ENCODE measurements at places on chromosomes 3 and 15.

GRCh38 chr3:16181361-16181760, 6.9 kb downstream of the GALNT15 start:
- DNase-seq: no peak

- DNase-seq: no peak
Measured at GRCh38 chr3:116951610-116952009, 242.0 kb downstream of the TUSC7 start.

DNA sequence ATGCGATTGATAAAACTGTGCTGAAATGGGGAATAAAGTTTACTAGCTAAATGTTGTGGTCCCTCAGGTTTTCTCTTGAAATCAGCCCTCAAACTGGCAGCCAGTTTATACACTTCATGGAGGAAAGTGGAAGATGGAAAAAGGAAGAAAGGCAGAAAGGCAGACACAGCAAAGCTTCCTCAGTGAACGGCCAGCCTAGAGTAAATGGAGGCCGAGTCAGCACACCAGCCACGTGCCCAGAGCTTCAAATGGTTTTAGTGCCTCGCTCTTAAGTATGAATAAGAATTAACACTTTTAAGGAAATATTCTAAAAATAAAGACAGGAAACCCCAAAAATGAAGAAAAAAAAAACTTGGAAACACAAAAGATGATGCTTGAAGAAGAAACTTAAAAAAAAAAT, 48.3 kb downstream of the GNB4 start:
- DNase-seq: no peak

DNA sequence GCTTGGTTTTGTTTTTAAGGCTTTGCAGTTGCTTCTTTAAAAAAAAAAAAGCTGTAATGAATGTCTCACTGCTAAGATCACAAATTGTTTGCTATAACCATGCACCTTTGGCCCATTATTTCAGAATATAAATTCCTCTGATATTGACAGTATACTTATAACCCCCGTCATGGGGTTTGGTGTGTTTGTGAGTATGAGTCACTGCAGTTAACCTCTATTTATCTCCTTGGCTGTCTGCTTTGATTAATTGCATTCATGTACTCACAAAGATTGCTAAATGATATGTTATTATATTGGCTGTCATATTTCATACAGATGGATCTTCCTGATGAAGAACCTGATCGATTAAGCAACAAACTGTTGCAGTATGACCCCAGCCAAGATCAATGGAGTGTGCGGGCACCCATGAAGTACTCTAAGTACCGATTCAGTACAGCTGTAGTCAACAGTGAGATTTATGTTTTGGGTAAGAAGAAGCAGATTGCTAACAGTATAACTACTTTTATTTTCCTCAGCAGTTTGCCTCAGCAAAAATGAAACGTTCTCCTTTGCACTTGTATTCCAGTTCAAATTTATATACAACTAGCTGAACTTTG, 14.9 kb downstream of the KBTBD12 start:
- no peak for DNase-seq

- DNase-seq: no peak
Measured at GRCh38 chr3:98994128-98994762, 92.8 kb upstream of the DCBLD2 start.

- DNase-seq: no peak
Measured at GRCh38 chr3:56357266-56357665, 111.0 kb downstream of the ERC2 start.

DNA sequence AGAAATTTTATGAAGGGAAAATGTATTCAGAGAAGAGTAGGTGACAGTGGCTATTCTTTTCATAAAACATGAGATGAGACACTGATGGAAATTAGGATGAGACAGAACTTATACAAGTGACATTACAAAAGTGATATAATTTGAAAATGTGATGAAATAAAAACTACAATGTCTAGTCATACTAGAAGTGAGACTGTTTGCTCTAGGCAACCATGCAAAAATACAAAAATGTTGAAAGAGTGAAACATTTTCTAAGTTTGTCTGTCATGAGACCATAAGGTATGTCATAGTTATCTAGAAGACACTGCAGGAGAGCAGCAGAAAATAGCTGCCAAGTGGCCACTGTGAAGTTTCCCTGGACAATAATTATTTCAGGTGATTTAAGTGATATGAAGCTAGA, 459.5 kb downstream of the DIPK2A start:
- no peak for DNase-seq

DNA sequence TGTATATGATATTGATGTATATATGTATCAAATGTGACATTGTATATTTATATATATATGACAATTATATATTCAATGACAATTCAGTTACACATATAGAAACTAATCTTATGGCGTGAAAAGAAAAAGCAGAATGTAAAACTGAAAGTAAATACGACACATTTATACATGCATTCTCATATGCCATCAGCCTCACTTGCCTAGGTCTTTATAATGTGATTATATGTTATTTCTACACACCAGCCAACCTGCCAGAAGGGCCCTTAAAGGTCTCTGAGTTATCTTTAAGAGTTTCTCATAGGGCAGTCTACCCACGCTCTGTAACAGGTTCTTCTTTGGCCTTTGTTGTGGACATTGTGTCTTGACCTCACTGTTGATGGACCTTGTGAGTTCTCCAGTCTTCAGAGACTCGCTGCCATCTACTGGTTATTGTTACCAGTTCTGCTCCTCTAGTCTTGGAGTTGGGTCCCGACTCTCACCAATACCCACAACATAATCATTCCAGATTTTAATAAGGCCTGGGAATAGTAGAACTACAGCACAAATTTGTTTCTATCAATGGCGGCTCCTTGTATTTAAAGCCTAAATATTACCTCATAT, 371.5 kb upstream of the GOLIM4 start:
- no peak for DNase-seq

GRCh38 chr3:134314588-134315285, 59.5 kb downstream of the AMOTL2 start:
- DNase-seq: no peak

DNA sequence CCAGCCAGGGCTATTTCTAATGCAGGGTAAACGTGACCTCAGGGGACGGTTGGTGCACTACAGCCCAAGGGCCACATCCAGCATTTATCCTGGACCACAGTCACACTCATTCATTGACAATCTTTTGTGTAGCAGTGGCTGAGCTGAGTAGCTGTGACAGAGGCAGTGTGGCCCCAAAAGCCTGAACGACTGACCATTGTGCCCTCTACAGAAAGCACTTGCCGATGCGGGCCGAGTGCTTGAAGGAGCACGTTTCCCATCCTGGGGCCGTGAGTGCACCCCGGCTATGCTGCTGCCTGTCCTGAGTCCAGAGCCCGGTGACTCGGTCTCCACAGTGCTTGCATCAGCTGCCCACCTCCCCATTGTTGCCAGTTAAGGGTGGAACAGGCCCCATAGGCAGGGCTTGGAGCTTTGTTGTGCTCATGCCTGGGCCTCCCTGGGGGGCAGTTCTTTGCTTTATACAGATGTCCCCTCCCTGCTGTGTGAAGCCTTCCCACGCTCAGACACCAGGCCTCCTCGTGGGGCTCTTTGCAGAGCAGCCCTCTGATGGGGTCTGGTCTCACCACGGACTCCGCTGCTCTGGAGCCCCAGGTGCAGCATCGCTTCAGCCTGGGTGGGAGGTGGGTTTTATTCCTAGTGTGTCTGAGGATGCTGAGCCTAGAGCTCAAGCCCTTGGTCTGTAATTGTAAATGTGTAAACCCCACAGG, 13.0 kb upstream of the SNRPA1 start:
- no peak for DNase-seq

DNA sequence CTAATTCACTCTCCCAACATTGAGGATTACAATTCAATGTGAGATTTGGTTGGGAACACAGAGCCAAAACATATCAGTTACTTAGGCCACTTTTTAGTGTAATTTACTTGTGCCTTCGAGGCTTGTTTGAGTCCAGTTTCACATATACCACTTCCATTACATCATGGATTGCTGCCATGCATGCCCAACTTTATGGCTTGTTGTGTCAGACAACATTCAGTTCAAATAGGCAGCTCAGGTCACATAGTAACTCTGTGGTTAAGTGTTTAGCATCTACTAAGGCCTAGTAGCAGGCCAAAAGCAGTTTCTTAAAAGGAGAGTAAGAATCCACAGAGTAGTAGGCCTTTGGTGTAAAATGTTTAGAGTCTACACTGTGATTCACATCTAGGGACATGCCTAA, 164.3 kb upstream of the GMNC start:
- DNase-seq: no peak

DNA sequence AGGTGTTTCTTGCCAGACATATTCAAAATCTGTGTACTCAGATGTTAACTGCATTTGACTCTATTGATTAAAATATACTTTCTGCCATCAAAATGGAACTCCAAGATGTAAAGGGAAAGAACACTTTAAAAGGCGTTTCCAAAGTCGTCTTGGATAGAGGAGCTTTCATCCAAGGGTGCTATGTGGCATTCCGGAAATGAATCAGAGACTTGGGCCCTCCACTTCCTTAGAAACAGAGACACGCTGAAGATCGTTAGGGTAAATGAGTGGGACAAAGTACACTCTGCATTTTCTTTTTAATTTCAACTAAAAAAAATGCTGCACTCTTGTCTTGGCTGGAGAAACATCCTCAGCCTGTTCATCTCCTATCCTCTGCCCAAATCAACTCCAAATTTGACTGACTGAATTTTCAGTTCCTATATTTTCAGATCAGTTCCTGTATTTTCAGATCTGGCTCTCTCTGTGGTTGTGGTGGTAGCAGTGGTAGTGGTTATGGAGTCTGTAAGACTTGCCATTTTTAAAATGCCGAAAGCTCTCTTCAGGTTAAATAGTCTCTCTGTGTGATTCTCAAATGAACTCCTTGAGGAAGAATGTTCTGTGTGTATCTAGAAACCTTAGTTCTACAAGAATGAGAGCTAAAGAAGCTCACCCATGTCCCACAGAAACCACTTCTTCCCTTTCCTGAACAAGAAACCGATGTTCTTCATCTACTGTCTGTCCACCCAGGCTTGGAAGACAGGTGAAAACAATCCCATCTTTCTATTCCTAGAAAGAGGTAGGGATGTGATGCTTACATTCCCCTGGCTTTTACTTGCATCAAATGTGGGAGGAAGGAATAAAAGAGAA, 156.8 kb upstream of the ICE2 start:
- DNase-seq: peak; percentile 14

- DNase-seq: peak; percentile 11
Measured at GRCh38 chr15:63752075-63752684, 81.6 kb downstream of the HERC1 start.

- no peak for DNase-seq
Measured at GRCh38 chr15:97652700-97653167, 307.8 kb upstream of the ARRDC4 start.

DNA sequence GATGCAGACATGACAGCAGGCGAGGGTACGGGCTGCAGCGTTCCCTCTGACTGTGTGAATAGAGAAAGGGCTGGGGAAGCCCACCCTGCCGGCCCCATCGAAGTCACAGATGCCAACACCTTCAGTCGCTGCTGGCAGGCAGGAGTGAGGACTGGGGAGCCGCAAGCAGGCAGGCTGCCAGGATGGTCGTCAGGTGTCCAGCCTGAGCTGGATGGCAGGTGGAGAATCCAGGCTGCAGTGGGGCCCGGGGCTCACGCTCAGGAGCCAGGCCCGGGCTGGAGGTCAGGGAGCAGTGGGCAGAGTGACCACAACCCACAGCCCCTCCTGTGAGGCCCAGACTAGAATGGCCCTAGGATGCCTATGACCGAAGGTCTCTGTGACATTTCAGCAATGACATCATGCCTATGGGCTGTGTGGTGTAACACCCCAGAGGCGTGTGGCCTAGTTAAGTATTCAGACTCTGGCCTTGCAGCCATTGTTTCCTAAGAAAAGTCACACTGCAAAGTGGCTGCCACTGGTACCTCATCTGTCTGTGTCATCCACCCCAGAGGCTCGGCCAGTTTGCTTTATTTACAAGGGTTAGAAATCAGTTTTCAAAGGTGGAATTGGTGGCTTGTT, 15.7 kb downstream of the PRR23E start:
- DNase-seq: no peak

DNA sequence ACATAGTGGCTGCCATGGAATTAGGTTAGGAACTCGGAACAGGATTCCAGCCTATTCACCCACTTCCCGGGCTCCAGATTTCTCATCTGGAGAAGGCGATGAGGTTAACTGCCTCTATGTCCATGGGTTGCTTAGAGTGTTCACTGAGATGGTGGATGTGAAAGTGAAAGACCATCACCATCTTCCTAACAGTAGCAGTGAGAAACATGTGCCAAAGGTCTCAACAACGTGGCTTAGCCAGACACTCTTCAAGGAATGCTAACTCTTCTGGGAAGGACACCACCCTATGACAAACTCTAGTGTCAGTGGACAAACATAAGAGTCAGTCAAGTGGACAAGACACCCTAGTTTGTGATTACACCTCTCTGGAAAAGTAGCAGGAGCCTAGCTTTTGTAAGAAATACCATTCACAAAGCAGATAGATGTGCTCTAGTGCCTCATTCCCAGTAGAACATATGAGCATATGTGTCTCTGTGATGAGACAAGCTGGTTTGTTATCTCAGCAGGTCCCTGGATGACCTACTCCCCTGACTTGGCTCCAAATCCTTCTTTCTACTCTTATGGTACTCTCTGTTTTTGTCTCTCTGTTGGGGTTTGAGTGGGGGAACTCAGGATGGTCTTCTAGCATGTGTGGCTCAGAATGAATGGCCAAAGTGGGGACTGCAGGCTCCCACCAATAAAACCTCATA, 210.2 kb upstream of the WNT5A start:
- no peak for DNase-seq

GRCh38 chr15:60399931-60400330, 2.1 kb upstream of the ANXA2 start:
- no peak for DNase-seq

- no peak for DNase-seq
Measured at GRCh38 chr3:133745981-133746711, at the start of gene TF. TF (plus strand) TSS chr3:133746393; CDS start chr3:133746441, 48 bp downstream.

- no peak for DNase-seq
Measured at GRCh38 chr3:16668776-16669545, 63.7 kb upstream of the DAZL start.

- DNase-seq: no peak
Measured at GRCh38 chr3:178597371-178597770, 61.1 kb downstream of the KCNMB2 start.

DNA sequence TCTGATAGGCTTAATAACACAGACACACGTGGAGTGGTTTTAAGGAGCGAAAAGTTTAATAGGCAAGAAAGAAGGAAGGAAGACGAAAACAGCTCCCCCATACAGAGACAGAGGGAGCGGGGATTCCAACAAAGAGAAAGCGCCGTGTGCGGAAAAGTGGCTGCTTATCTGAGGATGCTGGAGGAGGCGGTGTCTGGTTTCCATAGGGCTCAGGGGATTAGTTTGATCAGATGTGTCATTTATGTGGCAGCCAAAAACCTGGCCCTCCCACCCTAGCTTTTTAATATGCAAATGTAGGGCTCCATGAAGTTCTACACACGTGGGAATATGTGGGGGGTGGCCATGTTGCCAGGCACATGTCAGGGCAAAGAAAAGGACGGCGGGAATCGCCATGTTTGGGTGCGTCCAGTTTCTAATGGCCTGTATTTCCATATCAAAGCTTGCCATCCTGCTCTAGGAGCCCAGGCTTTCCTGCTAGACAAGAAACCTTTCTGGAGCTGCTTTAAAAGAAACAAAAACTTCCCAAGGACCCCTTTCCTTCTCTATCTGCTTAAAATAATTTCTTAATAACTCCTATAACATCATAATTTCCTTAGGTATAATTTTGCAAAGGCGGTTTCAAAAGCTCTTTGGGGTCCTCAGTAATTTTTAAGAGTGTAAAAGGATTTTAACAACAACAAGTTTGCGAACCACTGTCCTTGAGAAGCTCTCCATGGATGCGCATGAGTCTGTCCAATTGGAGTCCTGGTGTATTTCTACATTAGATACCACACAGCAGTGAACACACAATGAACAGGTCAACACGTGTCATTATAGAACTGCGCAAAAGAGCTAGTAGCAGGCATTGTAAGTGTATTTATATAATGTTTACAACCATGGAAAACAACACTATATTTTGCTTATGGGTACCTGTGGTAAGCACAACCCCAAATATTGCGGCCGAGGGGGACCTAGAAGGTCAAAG, 622 bp upstream of the ZNF589 start:
- DNase-seq: no peak

Measured in GM18507 (cell line).